Psoas muscle (tissue), 8 donors: ENCODE measurements at places on chromosomes 11 and 22. TPM values are rescaled to one million over a fixed set of nuclear protein-coding genes. Genes with fewer than 3 reads are reported as not detected.

GRCh38 chr11:122737951-122738693 lies 82.6 kb downstream of the UBASH3B start:
- no peaks in the 10 kb centered on the region for H3K4me1 ChIP-seq
- H3K36me3 ChIP-seq = no peaks in the 10 kb centered on the region
- DNase-seq = no peak
- no peak overlapping the region for H3K27ac ChIP-seq
- no peaks in the 10 kb centered on the region for H3K27me3 ChIP-seq
- no peak overlapping the region for H3K4me3 ChIP-seq

DNA sequence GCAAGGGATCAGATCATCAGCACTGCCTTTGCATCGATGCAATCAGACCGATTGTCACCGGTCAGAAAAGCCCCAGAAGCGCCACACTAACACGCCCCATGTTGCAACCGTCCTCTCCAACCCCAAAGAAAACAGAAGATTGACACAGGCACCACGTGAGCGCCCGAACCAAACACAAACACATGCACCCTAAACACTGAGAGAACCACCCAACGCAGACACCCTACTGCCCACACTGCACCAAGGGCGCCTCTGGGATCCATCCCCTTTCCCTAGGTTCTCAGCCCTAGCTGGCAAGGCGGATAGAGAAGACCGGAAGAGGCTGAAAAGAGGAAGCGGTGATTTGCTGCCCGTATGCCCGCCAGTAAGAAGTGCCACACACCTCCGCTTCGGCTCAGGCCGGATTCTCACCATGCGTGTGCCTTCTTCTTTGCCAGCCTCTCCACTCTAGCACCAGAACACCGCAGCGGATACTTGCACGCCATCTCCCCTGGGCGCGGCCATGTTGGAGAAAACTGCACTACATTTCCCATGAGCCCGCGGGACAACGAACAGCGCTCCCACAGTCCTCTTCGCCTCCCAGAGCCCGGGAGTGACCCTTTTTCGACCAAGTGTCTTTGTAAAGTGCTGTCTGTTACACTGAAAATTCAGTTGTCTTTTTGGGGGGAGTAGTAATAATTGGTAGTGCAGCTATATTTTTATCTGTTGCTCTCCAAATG lies at the start of gene ALKBH8:
Gene ALKBH8 (minus strand): TSS at position 517 of the 719 bp plus-strand sequence. CDS start 4,842 bp downstream, outside the sequence.
- no peaks in the 10 kb centered on the region for H3K36me3 ChIP-seq
- peak within 1 kb of the TSS; percentile 94 for H3K27ac ChIP-seq
- H3K4me3 ChIP-seq = peak within 1 kb of the TSS; percentile 89
- peak; percentile 87 for DNase-seq
- peaks cover 30% of the 10 kb centered on the region for H3K4me1 ChIP-seq
- H3K27me3 ChIP-seq = no peaks in the 10 kb centered on the region

GRCh38 chr11:32374261-32374711 lies 61.1 kb downstream of the WT1 start:
- H3K27me3 ChIP-seq = no peaks in the 10 kb centered on the region
- no peak overlapping the region for H3K27ac ChIP-seq
- H3K4me1 ChIP-seq = no peaks in the 10 kb centered on the region
- no peak for DNase-seq
- no peaks in the 10 kb centered on the region for H3K36me3 ChIP-seq

The ZNF215 gene
- total RNA-seq = 0.12 TPM

The UBQLN3 gene
- not detected for total RNA-seq

The KRTAP5-8 gene
- not detected for total RNA-seq

DNA sequence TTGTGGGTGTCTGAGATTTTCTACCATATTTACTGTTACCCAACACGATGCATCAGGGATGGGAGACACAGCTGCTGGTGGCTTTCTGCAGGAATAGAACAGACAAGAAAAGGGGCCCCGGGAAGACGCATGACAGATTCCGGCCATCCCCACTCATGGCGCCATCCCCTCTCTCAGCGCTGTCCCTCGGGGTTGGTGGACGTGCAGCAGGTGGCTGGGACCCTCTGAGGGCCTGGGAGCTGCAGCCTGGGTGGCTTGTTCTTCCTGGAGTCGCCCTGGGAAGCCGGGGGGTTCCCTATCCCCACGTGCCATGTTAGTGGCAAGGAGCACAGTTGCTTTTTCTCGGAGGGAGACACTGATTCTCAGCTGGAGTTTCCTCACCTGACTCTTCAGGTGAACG lies 1123.3 kb downstream of the BRD1 start:
- no peaks in the 10 kb centered on the region for H3K27me3 ChIP-seq
- no peak for DNase-seq
- H3K36me3 ChIP-seq = no peaks in the 10 kb centered on the region
- no peak overlapping the region for H3K27ac ChIP-seq

GRCh38 chr11:62922653-62923431 lies 1.7 kb upstream of the CHRM1 start:
- peaks cover 7% of the 10 kb centered on the region for H3K4me1 ChIP-seq
- H3K4me3 ChIP-seq = no peak overlapping the region
- no peak overlapping the region for H3K27ac ChIP-seq

- H3K36me3 ChIP-seq = peaks cover 91% of the 10 kb centered on the region
- no peak for DNase-seq
- no peaks in the 10 kb centered on the region for H3K27me3 ChIP-seq
- H3K4me3 ChIP-seq = no peak overlapping the region
- no peaks in the 10 kb centered on the region for H3K4me1 ChIP-seq
Measured at GRCh38 chr22:44139773-44140172, 41.0 kb upstream of the PARVG start.

The KLHL35 gene
- total RNA-seq = 0.42 TPM

DNA sequence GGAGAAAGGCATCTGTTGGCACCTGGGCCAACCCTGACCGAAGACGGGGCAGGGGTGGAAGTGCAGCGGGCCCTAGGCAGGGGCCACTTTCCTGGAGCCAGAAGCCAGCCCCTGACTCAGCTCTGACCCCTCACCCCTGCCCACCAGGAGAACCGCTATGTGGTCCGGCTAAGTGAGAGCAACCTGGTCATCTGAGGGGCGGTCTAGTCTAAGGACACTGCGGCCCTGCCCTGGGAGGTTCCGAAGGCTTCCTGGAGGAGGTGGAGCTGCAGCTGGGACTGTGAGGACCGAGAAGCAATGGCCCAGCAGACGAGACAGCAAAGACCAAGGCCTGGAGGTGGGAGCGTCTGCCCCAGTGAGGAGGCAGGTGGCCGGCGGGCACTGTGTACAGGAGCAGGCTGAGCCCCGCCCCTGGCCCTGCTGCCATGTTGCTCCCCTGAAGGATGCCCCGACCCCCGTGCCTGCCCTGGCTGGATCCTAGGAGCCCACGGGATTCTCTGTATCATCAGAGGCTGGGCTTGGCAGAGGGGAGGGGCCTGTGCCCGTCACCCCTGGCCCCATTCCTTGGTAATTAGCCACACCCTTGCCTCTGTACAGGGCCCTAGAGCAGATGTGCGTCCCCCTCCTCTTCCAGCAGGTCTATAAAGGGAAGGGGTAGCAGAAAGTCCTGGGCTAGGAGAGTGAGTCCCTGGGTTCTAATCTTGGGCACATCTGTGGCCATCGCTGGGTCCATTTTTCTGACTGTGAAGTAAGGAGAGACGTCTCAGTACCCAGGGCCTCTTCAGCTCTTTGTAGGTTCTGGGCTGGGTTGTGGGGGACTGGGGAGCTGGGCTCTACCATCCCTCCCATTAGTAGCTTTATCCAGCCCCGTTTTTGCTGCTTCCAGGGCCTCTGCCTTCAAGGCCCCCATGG lies 19.4 kb downstream of the RELT start:
- H3K4me1 ChIP-seq = peaks cover 20% of the 10 kb centered on the region
- no peak overlapping the region for H3K27ac ChIP-seq
- DNase-seq = no peak
- H3K4me3 ChIP-seq = no peak overlapping the region
- H3K27me3 ChIP-seq = no peaks in the 10 kb centered on the region
- peaks cover 42% of the 10 kb centered on the region for H3K36me3 ChIP-seq

- DNase-seq = no peak
- peaks cover 8% of the 10 kb centered on the region for H3K4me1 ChIP-seq
- H3K27me3 ChIP-seq = no peaks in the 10 kb centered on the region
- no peaks in the 10 kb centered on the region for H3K36me3 ChIP-seq
Measured at GRCh38 chr11:8871962-8872361, 39.0 kb upstream of the AKIP1 start.

DNA sequence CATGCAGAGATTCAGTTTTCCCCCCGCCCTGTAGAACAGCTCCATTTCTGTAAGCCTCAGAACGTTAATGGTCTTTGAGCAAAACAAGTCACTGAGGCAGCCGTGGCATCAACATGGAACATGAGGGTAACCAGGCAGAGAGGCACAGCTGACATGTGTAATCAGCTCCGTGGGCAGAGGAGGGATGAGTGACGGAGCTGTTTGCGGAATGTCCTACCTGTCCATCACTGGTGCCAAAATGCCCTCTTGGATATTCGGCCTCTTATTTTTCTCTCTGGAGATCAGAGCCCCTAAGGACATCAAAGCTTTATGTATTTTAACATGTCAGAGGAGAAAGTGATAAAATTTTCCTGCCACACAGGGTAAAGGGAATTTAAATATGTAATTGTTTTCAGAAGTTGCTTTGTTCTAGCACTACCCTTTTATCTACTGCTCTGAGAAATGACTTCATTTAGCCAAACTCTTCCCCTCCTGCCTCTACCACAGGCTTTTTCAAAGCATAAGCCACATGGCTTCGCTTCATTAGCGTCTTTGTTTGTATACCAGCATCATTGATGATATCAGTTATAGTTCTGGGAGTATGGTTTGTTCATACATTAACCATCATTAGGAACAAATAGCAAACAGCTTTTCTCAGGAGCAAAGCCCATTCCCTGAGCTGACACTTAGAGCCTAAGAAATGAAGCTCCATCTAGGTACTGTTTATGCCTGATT lies 32.9 kb downstream of the C11orf71 start:
- no peaks in the 10 kb centered on the region for H3K27me3 ChIP-seq
- H3K27ac ChIP-seq = no peak overlapping the region
- DNase-seq = no peak
- no peak overlapping the region for H3K4me3 ChIP-seq
- no peaks in the 10 kb centered on the region for H3K36me3 ChIP-seq

DNA sequence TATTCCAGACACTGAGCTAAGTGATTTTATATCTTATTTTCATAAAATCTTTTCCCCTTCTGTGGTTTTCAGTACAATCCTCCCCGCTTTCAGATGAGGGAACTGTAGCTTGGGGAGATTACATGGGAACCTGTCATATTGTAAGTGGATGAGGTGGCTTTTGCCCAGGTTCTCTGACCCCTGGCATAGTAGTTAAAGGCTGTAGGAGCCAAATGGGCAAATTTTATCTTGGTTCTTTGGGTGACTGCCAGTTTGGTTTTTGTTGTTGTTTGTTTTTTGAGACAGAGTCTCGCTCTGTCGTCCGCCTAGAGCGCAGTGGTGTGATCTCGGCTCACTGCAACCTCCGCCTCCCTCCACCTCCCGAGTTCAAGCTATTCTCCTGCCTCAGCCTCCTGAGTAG lies 411.6 kb upstream of the NARS2 start:
- no peak overlapping the region for H3K27ac ChIP-seq
- no peaks in the 10 kb centered on the region for H3K4me1 ChIP-seq
- H3K36me3 ChIP-seq = no peaks in the 10 kb centered on the region

GRCh38 chr22:39384750-39385480 lies 14.7 kb upstream of the TAB1 start:
- no peaks in the 10 kb centered on the region for H3K27me3 ChIP-seq
- H3K36me3 ChIP-seq = no peaks in the 10 kb centered on the region
- DNase-seq = no peak
- no peaks in the 10 kb centered on the region for H3K4me1 ChIP-seq

DNA sequence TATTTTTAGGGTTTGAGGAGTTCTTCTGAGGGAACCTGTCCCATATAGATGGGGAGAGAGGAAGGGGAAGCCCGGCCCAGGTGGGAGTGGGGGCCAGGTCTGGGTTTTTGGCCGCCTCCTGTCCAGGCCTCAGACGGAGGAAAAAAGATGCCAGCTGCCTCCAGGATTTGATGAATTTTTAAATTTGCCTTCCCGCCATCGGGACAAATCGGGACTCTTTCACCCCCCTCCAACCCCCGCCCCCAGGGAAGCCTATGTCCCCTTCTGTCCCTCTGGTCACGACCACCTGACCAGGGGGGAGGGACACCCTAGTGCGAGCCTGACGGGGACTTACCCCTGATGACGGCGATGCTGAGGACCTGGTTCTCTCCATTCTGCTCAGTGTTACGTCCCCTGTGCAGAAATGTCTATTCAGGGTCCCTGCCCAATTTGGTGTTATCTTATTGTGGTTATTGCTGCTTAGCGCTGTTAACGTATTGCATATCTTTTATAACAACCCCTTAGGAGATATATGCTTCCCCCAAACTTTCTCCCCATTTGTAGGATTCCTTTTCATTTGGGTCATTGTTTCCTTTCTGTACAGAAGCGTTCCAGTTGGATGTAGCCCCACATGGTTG lies 115.9 kb upstream of the GRK3 start:
- DNase-seq = no peak
- peaks cover 22% of the 10 kb centered on the region for H3K4me1 ChIP-seq
- H3K4me3 ChIP-seq = peak overlapping the region; percentile 72
- no peaks in the 10 kb centered on the region for H3K27me3 ChIP-seq
- H3K36me3 ChIP-seq = peaks cover 4% of the 10 kb centered on the region

The OR51E2 gene
- total RNA-seq = 0.10 TPM

- H3K27ac ChIP-seq = peak overlapping the region; percentile 83
- H3K27me3 ChIP-seq = no peaks in the 10 kb centered on the region
- peaks cover 79% of the 10 kb centered on the region for H3K4me1 ChIP-seq
- no peak for DNase-seq
- no peaks in the 10 kb centered on the region for H3K36me3 ChIP-seq
- no peak overlapping the region for H3K4me3 ChIP-seq
Measured at GRCh38 chr11:34348096-34348495, 9.7 kb downstream of the ABTB2 start.

- H3K36me3 ChIP-seq = no peaks in the 10 kb centered on the region
- H3K27ac ChIP-seq = no peak within 1 kb of the TSS
- peaks cover 99% of the 10 kb centered on the region for H3K27me3 ChIP-seq
Measured at GRCh38 chr11:124865181-124865901, at the start of gene ROBO3. Gene ROBO3, plus strand, starts transcription at chr11:124865432. Its CDS starts 146 bp downstream, at chr11:124865578.

The BTG4 gene
- not detected for total RNA-seq

DNA sequence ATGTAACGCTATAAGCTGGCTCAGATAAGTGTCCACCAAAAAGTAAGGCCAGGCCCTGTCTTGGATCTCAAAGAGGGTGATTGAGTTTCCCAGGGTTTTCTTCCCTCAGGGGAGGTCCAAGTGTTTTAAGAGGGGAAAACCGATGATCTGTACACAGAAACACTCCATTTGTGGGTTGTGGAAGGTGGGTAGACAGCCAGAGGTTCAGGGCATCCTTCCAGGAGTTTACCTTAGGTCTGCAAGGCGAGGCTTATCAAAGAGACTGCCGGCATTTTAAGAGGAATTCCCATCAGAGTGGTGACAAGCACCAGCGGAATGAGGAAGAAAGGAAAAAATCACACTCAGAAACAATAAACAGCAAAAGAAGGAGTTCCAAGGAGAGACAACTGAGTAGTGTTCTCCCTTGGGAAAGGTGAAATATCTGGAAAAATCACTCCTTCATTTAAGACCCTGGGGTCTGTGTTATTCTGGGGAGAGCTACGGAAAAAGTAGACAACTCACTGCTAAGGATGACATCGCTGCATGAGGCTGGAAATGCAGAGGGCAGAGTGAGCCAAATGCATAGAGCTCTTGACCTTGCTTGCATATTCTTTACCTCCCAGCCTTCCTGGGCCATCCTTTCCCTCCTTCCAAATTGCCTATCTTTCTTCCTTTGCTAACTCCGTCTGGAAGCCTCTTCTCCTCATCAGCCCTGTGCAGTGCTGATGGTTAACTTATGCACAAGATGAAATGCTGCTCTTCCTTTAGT lies 22.1 kb upstream of the MMP7 start:
- no peak overlapping the region for H3K27ac ChIP-seq
- H3K4me3 ChIP-seq = no peak overlapping the region
- DNase-seq = no peak
- no peaks in the 10 kb centered on the region for H3K4me1 ChIP-seq
- no peaks in the 10 kb centered on the region for H3K27me3 ChIP-seq
